BE2C (cell line): ENCODE measurements at places on chromosomes 4 and X.

GRCh38 chr4:6464842-6465588 is 7.4 kb downstream of the PPP2R2C start:
- DNase-seq = no peak

DNA sequence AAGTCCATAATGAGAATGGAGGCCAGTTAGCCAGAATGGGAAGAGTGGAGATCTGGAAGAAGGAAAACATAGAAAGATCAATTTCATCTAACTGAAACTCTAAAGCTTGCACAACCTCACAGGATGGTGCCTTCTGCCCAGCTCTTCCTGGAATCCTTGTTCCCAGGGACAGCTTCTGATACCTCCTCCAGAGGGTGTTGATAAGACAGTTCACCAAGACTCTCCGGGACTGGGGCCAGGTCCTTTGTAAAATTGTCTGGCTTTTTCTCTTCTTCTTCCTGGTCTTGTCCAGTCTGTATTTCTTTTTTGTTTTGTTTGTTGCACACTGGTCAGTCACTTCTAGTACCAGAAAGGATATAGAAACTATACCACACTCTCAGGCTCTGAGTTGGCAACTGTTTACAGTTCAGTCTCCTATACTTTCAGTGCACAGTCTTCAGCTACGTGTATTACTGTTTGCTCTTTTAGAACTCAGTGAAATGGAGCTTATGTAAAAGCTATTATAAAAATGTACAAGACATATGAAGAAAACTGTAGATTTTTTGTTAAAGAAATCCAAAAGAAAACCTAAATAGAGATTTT is 142.8 kb upstream of the RPL34 start:
- no peak for DNase-seq

DNA sequence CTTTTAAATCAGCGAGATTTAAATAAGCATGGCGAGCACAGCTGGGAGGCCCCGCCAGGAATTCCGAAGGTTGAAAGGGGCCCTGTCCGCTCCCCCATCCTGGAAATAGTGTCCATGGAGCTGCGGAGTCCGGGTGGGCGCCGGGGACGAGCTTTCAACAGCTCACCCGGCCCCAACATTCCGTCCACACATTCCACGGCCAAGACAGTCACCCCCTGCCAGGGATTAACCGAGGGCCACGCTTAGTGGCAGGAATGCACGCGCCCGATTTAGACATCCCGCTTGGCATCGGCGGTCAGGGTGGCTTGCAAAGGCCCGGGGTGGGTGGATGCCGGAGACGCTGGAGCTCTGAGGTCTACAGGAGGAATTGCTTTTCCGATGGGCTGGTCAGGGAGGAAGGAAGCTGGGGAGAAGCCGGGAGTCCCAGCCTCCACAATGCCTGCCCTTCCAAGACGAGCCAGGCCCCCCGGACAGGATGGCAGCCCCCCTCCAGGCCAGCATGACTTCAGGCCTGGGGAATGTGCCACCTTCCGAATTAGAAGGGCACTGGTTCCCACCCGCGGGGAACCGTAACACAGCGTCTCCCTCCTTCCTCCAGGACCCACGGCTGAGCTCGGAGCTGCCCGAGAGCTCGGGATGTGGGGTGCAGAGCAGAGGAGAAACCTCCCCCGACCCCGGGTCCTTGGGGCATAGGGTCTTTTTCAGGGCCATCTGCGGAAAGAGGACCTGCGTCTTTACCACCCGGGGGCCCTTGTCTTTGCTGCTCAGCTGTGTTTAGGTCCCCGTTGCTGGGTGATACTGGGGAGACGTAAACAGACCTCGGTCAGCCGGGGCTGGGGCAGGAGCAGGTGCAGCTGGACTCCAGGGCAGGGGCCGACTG is 26.9 kb upstream of the PPP2R3B start:
- DNase-seq = no peak

GRCh38 chr4:185587427-185588161 is 52.3 kb upstream of the PDLIM3 start:
- DNase-seq = no peak

GRCh38 chrX:129661369-129661768 is 6.6 kb upstream of the APLN start:
- DNase-seq = no peak

DNA sequence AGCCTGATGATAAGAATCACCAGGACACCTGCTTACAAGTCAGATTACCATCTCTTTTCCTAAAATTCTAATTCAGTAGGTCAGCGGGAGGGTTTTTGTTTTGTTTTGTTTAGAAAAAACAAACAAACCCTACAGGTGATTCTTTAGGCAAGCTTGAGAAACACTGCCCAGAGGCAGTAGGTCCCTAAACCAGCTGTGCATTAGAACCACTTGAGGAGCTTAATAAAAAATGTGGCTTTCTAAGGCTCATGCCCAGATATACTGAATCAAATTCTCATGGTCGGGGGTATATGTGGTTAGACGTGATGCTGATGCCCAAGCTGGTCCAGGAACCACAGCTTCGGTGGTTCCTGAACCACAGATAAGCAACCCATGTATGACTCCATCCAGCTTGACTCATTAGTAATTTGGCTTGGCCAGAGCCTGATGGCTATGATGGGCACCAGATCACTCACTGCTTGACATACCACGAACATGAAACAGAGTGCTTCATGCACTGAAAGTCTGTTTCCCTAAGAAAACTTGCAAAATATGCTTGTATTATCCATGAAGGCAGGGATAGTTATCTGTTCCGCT is 338.1 kb upstream of the F9 start:
- DNase-seq = no peak

DNA sequence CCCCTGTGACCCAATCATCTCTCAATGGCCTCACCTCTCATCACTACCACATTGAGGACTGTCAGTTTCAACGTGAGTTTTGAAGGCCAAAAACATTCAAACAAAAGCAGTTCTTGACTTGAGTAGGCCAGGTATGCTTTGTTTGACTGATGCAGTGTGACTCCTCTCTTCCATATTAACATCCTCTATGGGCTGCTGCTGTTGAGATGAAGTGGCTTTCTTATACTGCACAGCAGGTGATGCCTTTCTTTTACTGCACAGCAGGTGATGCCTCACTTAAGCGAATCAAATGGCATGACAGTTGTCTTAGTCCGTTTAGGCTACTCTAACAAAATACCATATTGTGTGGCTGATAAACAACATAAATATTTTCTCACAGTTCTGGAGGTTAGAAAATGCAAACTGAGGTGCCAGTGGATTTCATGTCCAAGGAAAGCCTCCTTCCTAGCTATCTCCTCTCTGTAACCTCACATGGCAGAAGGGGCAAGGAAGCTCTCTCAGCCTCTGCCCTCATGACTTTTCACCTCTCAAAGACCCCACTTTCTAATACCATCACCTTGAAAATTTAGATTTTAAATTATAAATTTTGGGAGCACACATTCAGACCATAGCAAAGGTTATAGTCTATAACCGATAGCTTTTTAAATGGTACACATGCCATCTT is 2267.9 kb upstream of the AGA start:
- no peak for DNase-seq
